ENCODE measurements at places on chromosomes 2 and 18.
A peak's percentile ranks its signal among the peaks of the same experiment; 100 is the strongest.

- no peak for DNase-seq
These were observed 8.9 kb downstream of the SLC4A3 start for GRCh38 chr2:219636144-219636915.

- no peak for DNase-seq
These were observed 402.9 kb downstream of the TMEM182 start for GRCh38 chr2:103164748-103165147.

DNA sequence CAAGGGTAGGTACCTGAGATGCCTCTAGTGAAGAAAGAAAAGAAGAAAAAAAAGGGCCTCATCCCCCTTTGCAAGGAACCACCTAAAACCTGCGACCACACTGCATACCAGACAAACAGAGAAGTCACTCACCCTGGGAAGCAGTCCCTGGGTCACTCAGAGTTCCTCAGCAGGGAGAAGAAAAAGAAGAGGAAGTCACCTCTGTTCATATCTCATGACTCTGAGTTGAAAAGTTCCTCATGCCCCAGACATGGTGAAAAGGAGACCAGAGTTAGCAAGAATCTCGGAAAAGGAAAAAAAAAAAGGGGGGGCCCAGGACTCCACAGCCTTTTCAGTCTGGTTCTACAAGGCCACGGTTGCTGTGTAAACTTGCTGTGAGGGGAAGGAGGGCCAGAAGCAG is 478.4 kb upstream of the NRXN1 start:
- DNase-seq = peak; percentile 68

DNA sequence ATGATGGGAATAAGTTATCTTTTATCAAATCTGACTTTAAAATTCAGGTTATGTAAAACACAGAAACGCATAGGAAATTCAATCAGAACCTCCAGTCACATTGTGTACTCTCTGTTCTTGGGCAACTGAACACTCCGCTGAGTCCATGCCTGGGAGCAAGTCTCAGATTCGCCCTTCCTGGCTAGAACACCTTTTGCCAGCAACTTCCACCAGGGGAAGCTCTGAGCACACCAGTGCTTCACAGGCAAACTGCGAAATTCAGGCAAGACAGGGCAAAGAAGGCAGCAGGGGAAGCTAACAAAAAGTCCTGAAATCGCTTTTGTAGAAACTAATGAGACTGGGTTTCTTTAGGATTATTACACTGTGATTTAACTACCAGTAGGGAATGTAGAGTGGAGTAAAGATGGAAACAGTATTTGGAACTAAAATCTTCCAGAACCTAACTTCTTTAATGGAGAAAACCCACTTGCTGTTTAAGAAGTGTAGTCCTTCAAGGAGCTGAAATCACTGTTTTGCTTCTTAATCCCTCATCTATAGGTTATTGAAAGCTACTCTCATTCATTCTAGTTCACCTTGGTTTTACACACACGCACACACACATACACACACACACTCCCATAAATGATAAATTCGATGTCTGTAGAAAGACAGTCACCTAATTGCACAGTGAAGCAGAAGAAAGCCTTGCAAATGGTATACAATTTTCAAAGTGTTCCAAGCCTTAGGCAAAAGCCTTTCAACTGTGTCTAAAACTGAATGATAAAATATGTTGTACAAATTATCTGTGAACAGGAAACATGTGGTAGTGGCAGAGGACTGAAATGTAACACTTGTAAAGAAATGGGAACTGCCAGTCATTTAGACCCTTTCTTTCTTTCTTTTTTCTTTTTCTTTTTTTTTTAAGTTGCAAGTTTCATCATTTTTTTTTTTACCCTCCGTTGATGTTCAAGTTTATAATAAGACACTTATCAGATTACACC is 214.5 kb downstream of the TMEM182 start:
- peak; percentile 77 for DNase-seq

DNA sequence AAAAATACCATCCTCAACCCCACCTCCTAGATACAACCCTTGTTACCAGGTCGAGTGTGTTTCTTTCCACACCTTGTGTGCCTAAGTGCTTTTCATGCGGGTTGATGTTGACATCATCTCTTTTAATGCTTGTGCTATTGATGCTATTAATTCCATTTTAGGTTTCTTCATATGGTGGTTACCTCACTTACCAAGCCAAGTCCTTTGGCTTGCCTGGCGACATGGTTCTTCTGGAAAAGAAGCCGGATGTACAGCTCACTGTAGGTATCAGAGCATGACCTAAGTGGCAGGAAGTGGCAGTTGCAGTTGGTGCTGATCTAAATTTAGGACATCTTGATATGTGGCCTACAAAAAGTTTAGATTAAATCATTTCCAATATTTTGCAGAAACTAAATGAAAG is 149.9 kb upstream of the TTC39C start:
- DNase-seq = no peak

- DNase-seq = no peak
These were observed 36.4 kb upstream of the GAREM1 start for GRCh38 chr18:32507093-32507492.

DNA sequence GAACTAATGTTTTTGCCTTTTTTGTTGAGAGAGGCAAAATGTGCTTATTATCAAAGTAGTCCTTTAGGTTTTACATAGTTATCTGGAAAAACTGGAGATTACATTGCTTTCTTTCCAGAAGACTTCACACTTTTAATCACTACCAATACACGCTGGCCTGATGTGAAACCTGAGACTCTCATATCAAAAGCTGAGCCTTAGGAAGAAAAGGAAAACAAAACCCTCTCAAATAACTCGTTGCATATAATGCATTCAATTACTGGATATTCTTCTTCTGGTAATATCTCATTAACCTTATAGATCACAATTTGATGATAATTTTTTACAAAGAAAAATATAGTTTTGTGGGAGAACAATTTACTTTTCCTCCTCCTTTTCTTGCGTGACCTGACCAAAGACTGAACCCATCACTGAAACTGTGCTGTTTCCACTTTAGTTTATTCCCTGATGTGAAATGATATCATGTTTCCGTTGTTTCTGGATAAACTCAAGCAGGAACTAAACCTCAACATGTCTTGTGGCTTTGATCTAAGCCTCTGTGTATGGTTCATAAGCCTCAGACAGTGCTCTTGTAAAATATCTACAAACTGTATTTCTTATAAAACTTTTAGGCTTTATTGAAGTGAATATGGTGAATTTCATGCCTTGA is 332.4 kb downstream of the GULP1 start:
- no peak for DNase-seq

DNA sequence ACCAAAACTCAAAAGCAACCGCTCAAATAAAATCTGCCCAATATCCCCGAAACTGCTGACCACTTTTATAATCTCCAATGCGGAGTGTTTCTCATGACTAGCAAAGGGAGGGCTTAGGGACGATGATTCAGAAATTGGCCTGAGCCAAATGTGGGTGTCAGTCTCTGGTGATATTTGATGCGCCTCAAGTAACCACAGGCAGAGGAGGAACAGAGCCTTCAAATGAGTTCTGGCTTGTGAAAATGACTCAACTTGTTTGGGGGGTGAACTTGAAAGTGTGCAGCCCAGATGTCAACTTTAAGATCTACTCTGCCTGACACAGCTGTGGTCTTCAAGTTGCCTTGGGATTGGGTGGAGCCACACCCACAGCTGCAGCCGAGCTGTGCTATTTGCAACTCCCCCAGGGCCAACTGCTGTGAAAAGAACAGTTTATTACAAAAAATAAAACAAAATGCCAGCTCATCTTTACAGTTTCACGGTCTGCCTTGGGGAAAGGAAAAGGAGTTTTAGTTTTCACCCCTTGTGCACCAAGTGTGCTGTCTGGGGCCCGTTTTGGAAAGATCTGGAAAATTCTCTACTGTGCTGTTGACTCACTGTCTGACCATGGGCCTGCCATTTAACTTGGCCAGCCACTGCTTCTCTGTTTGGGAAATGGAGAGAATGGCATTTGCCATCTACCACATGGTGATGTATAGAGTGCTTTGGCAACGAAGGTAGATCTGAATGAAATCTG is 222.1 kb downstream of the MTX2 start:
- no peak for DNase-seq
